HFF-Myc (cell line): ENCODE measurements at places on chromosomes 1 and 21.

- no peak for DNase-seq
These were observed at the start of gene MTMR11 for GRCh38 chr1:149936170-149936991. MTMR11 (minus strand) TSS chr1:149936879; CDS start chr1:149936647, 232 bp downstream.

- DNase-seq: no peak
These were observed 699 bp downstream of the MAP3K6 start for GRCh38 chr1:27366113-27366410.

DNA sequence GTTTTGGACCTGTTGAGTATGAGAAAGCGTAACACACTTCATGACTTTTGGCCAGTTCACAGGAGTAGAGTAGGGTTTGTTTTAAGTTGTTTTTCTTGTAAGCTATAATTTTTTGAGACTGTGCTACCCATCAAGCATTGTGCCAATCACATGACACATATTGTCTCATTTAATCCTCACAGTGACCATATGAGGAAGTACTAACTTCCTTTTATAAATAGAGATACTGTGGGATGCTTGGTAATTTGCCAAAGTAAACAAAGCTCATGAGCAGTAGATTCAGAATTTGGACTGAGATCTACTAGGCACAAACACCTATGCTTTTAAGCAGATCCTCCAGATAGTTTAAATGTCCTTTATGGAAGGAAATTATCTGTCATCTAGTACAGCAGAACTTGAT, 178.3 kb downstream of the CACNA1E start:
- no peak for DNase-seq

DNA sequence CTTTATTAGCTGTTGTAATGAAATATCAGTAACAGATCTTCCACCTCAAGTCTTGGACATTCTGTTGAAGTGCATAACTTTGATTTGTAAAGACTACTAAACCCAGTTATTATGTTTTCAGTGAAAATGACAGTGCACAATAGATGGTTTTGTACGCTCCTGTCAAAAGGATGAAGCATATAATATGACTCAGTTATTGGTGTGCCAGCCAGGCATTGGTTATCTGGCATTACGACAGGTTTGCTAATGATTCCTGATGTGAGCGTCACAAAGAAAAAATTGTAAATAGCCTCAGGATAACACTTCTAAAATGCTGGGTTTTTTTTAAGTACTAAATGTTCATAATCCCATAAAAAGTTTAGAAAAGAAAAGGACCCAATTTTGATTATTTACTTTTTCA, 147.9 kb downstream of the MAGI3 start:
- DNase-seq: no peak

GRCh38 chr1:207049974-207050391, 1.0 kb downstream of the YOD1 start:
- no peak for DNase-seq
